ENCODE measurements at places on chromosomes 4 and X.

DNA sequence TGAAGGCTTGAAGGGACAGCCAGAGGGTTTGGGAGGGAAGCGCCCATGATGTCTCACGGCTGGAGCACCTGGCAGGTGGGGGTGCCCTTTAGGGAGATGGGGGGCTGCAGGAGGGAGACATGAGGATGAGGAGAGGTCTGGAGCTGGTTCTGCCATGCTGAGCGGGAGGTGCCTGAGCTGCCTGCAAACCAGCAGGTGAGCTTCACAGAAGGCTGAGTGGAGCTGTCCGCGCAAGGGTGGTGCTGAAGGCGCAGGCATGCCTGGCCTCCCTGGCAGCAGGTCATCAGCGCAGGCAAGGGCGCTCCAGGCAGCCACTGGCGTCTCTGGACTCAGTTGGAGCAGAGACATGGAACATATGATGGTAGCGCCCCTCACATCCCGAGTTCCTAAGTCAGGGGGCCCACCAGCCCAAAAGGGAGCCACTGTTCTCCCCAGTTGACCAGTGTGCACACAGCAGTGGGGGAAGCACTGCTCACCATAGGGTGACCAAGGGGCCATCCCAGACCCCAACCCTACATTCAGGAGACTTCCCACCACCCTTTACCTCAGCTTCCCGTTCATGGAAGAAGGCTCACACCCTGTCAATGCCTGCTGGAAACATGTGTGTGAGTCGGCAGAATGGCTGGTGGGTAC, 25.8 kb downstream of the ADRA2C start:
- DNase-seq, result peak; percentile 37

- no peak for DNase-seq
Observed at GRCh38 chr4:37737466-37737865, 51.3 kb upstream of the RELL1 start.

GRCh38 chrX:32183066-32183465, 1028.3 kb downstream of the DMD start:
- no peak for DNase-seq

DNA sequence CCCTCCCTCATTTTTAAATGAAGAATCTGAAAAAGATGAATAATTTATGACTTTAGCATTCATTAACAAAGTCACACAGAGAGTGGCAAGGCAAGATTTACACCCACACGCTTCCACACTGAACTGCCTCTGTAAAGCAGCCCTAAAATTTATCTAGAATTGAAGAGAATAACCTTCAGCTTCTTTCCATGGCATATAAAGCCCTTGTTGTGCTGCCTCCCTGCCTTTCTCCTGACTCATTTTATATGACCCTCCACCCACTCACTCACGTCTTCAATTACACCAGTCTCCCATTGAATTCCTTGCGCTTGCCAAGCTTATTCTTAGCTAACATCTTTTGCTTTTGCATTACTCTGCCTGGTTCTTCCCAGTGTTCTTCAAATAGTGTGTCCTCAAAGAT, 2649.3 kb downstream of the PCDH7 start:
- DNase-seq, result no peak

DNA sequence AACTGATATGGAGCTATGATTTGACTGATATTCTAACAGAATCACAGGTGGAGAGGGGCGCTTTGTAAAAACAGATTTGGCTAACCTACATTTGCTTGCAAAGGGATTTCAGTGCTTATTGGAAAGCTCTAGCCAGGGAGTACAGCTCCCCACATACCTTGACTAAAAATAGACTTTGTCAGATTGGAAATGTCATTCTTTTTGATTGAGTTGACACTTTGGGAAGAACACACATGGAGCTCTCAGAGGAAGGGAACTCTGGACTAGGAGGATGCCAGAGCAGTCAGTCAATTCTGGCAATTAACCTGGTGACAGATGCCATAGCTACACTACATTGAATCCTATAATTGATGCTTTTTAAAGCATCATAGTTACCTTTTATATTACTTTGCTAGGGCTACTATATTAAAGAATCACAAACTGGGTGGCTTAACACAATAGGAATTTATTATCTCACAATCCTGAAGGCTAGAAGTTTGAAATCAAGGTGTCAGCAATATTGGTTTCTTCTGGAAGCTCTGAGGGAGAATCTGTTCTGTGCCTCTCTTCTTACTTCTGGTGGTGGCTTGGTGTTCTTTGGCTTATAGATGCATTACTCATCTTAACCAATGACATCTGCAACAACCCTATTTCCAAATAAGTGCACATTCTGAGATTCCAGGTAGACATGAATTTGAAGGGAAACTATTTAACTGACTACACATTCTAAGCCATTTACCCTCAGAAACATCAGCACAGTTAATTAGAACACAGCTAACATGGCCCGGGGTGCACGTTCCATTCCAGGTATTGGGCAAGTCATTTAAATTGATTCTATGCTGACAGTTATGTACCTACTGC, 8.4 kb upstream of the HERC3 start:
- no peak for DNase-seq

- DNase-seq, result no peak
Observed at GRCh38 chr4:182219411-182220056, 23.7 kb upstream of the TENM3 start.

DNA sequence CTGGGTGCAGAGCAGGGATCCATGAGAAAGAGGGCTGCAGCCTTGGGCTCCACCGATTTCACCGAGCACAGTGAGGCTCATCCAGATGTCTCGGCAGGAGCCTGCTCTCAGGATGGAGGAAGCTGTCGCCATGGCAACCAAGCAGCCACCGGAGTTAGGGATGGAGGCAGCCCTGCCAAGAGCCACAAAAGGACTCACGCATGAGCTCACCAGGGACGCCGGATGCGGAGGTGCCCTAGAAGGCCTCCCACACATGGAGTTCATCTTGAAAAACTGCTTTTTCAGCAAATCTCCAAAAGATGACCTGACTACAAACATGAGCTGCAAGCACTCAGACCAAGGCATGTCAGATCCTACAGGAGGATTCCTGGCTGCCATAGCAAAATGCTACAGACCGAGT, 90.7 kb downstream of the WFS1 start:
- DNase-seq, result no peak

GRCh38 chrX:19789782-19790181, 97.6 kb downstream of the SH3KBP1 start:
- DNase-seq, result no peak

- no peak for DNase-seq
Observed at GRCh38 chr4:40822420-40823166, 72.8 kb downstream of the NSUN7 start.

- no peak for DNase-seq
Observed at GRCh38 chrX:6067600-6067999, 161.1 kb downstream of the NLGN4X start.

DNA sequence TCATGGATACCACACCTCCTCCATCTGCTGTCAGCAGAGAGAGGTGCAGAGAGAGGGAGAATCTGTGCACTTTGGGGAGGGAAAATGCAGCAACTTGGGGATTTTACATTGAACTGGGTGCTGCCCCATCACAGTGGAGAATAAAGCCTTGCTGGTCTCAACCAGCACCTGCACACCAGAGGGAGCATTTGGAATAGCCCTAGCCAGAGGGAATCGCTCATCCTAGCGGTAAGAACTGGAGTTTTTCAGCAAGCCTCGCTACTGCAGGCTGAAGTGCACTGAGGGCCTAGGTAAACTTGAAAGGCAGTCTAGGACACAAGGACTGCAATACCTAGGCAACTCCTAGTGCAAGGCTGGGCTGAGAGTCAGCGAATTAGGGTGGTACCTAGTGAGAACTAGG, 148.7 kb downstream of the KDR start:
- DNase-seq, result no peak

DNA sequence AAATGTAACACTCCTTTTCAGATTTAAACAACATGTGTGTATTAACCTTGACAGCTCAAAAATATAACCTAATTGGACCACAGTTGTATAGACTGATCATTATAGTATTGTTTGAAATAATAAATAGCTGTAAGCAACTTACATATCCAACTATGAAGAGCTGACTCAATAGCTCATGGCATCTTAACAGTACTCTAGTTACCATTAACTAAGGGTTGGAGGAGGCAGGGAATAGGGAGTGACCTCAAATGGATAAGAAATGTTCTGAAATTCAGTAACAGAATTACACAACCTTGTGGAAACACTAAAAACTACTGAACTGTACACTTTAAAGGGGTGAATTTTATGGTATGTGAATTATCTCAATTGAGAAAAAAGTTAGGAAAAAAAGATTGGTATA, 136.5 kb upstream of the CPEB2 start:
- DNase-seq, result no peak

- no peak for DNase-seq
Observed at GRCh38 chr4:62531264-62531663, 1331.1 kb downstream of the ADGRL3 start.
